Stimulated activated CD4-positive, alpha-beta T cell treated with anti-CD3 and anti-CD28 coated beads, TNF-alpha, amount 100 ng/mL, for 4 hours (primary cell): ENCODE measurements at places on chromosomes 6 and 20.

DNA sequence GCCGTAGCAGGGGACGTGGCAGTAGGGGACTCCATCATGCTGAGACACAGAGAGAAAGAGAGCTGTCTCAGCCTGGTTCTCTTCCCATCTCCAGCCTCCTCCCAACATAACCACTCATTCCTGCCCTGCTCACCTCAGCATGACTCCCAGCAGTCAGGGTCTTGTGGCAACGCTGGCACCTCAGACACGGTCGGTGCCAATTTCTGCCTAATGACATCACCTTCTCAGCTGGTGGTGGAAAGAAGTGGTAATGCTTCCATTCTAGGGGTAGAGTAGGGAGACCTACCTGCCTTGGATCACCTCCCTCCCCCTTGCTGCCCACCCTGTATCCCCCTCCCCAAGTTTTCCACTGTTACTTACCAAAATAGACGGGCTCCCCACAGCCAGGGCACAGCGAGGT lies 2.5 kb downstream of the CRIP3 start:
- no peak for DNase-seq

DNA sequence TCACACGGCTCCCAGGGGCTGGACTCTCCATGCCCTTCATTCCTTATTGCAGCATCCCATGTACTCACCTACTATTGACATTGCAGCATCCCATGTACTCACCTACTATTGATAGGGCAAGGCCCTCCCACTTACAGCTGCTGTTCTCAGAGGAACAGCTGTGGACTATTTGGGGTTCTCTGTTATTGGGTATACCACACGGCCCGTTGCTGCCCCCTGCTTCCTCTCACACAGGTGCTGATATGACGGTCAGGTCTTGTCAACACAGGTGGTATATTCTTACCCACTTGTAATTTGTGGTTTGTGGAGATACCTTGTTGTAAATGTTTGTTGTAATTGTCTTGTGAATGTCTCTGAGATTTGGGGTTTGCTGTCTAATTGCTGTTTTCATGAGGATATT lies 18.8 kb downstream of the ALDH5A1 start:
- no peak for DNase-seq

DNA sequence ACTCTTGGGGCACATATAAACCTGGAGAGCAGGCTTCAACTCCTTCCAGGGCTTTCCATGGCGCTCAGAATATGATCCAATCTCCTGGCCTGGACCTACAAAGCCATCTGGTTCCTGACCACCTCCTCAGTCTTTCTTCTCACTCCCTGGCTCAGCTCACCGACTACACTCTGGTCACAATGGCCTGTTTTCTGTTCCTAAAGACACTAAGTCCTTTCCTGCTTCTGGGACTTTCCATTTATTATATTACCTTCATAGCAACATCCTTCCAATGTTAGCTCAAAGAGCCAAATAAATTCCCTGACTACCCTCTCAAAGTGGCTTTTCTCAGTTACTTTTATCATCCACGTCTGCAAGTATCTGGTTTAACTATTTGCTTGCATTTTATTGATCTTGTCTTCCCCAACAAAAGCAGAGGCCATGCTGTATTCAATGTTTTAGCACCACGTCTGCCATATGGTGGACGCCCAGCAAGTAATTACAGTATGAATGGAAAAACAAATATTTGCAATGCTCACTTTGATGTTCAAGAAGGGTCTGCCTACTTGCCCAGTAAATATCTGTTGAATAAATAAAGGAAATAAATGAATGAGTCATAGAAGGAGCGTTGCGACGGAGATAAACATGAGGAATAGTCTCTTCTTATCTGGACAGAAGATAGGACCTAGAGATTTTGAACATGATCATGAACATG lies 328.4 kb downstream of the ESR1 start:
- DNase-seq: no peak

DNA sequence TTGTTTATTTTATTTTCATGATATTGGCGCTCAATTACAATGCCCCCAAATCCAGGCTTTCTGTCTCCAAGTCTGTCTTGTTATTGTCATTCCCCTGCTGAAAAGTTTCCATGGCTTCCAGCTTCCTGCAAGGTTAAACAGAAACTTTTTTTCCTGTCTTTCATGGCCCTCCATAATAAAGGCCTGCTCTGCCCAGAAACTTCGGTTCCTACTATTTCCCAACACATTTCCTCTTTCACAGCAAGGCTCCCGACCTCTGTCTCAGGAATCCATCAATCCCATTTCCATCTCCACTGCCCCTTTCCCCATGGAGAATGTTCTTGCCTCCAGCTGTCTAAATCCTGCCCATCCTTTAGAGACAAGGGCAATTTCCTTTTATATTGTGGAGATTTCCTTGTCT lies 365.2 kb upstream of the JARID2 start:
- no peak for DNase-seq

DNA sequence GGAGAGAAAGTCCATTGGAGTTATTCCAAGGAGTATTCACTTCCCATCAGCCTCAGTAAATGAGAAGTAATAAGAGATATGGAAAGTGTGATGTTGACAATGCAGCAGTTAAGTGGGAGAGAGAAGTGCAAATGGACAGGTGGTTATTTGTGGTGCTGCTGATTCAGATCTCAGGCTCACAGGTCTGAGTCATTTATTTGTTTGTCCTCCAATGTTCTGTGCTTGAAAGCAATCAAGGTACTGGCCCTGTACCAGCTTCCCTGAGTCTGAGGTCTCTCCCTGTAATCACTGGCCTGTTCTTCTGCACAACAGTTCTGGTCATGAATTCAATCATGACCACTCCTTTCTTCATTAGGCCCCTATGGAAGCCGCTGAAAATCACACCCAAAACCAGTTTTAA lies 827.7 kb downstream of the MAFB start:
- DNase-seq: no peak

DNA sequence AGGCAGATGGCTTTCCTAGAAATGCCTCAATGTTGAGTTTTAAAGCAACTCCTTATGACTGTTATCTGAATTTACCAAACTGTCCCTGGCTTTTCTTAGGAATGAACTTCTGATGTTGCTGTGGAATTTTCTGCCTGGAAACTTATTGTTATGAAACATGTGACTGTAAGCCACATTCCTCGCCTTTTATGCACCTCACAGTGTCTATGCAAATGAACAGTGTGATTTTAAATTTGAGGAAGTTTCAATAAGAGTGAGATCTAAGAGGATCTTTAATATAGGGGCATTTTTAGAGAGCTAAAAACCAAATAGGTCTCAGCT lies 2.4 kb upstream of the CCR6 start:
- DNase-seq: no peak

DNA sequence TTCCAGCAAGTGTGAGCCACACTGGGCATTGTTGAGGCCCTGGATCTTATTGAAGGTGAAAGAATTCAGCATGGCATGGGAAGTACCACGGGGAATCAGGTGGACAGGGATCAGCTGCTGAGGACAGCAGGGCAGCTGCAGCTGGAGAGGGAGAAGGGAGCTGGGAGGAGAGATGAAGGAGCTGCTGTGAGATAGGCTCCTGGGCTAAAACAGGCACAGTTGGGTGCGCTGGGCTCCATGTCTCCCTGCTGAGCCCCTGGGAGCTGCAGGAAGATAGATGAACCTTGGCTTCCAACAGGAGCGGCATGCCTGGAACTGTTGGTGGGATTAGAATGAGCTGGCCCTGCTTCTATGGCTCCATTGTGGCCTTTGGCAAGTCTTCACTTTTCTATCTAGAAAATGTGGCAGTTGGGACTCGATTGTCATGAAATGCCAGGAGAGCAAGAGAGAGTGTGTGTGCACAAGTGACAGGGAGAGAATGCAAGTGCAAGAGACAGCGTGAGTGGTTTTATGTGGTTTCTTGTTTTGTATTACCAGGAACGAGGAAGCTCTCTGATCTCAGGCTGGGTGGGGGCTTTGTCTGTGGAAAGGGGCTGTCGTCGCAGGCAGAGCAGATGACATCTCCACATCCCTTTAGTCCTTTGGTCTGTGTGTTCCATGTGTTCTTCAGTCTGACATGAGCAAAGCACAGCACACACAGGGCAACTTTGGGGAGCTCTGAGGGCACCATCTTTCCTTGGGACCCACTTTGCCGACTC lies 20.4 kb downstream of the SNPH start:
- no peak for DNase-seq

DNA sequence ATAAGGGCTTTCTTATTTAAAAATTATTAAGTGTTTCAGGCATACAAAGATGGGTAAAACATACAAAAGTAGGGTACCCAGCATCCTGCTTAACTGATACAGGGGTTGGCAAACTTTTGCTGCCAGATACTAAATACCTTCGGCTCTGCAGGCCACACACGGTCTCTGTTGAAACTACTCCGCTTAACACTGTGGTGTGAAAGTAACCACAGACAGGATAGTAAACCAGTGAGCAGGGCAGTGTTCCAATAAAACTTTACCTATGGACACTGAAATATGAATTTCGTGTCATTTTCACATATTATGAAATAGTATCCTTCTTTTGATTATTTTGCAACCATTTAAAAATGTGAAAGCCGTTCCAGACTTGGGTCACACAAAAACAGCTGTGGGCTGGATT lies 92.4 kb downstream of the EYA2 start:
- DNase-seq: no peak

DNA sequence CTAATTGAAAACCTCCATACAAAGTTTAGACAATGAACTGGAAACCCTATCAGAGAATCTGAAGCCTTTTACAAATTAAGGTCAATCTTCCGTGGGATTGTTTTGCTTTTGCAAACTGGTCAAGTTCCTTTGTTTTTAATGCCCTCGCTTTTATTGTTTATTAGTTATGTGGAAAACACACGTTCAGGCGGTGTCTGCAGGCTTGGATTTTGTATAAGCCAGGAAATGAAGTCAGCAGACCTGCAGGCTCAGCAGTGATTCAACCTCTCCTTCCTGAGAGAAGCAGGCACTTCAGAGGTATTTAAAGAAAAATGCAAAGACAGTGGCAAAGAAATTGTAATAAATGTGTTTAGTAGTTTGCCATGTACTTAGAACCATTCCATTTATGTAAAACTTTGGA lies 103.4 kb upstream of the PDE10A start:
- DNase-seq: no peak

GRCh38 chr20:32672982-32673851 lies 524 bp downstream of the C20orf203 start:
- DNase-seq: no peak

GRCh38 chr6:168708984-168709383 lies 268.0 kb downstream of the SMOC2 start:
- no peak for DNase-seq

- peak; percentile 57 for DNase-seq
Observed at GRCh38 chr20:46117704-46118467, at the start of gene CD40. TSS of gene CD40 (plus strand) at chr20:46118314. CDS start at chr20:46118344, 30 bp downstream.

- DNase-seq: no peak
Observed at GRCh38 chr6:52310932-52311331, 26.4 kb upstream of the MCM3 start.

DNA sequence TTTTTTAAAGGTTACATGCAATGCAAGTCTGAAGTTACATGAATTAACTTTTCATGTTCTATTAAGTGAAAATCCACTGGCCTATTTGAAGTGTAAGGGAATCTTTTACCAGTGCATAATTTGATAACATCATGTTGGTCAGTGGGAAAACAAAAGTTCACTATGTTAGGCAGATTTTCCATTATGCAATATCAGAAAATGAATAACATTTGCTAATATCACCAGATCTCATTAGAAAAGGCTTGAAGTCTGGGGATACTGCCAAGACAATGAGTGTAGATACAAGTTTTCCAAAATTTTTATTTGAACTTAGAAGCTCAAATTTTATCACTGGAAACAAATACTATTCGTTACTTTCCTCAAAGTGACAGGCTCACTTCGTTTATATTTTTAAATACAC lies 296.4 kb upstream of the CDH4 start:
- DNase-seq: no peak

- no peak for DNase-seq
Observed at GRCh38 chr6:84524636-84525035, 239.8 kb downstream of the TBX18 start.

GRCh38 chr6:1477432-1478090 lies 88.2 kb downstream of the FOXF2 start:
- no peak for DNase-seq

GRCh38 chr6:119444642-119445557 lies 95.3 kb upstream of the MAN1A1 start:
- DNase-seq: no peak

DNA sequence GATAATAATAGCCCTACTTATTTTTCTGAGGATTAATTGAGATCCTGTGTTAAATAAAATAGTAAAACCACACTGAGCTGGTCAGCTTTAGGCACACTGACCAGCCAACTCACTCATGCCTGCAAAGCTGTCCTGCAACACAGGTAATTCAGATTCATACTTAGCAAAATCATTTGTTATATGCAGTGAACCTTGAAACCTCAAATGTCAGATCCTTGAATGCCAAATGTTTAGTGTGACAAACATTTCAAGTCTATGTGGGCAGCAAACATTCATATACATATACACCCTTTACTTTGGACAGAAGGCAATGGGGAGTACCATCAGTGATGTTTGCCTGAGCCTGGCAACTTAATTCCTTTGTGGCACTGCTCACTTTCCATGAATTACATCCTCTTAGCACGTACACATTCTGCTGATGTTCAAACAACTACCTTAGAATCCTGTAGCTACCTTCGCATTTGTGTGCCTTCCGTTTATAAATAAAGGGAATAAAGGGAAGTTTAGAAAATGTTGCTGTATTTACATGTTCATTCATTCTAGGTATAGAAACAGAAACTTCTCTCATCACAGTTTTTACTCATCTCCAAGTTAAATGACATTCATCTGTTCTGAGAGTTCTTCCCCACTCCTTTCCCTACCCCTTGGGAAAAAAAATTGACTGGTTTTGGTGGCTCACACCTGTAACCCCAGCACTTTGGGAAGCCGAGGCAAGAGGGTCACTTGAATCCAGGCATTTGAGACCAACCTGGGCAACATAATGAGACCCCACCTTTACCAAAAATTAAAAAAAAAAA lies 140.8 kb downstream of the ZFAND3 start:
- DNase-seq: no peak

- no peak for DNase-seq
Observed at GRCh38 chr6:127058936-127059335, 59.5 kb upstream of the RSPO3 start.

- DNase-seq: no peak
Observed at GRCh38 chr6:11111769-11112437, 378 bp upstream of the ERVFRD-1 start.

GRCh38 chr6:136738692-136739057 lies 53.6 kb downstream of the MAP3K5 start:
- no peak for DNase-seq

DNA sequence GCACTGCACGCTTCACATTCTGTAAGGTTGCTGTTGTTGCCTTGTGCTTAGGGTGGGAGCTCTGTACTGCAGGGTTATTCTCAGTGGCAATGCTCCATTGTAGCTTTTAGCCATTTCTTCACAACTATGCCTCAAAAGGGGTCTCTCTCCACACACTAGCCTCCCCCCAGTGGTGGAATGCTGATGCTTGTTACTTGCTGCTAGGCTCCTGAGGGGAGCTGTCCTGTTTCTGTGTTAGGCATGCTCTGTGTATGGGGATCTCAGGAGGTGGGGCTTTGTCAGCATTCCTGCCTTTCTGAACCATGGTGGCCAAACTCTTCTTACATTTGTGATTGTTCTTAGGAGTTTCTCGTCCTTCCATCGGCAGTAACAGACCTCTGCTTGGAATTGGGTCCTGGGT lies 18.8 kb downstream of the TMEM170B start:
- no peak for DNase-seq

GRCh38 chr6:46113370-46113769 lies 16.4 kb upstream of the ENPP4 start:
- no peak for DNase-seq
